ENCODE measurements at places on chromosomes 7 and 10.

DNA sequence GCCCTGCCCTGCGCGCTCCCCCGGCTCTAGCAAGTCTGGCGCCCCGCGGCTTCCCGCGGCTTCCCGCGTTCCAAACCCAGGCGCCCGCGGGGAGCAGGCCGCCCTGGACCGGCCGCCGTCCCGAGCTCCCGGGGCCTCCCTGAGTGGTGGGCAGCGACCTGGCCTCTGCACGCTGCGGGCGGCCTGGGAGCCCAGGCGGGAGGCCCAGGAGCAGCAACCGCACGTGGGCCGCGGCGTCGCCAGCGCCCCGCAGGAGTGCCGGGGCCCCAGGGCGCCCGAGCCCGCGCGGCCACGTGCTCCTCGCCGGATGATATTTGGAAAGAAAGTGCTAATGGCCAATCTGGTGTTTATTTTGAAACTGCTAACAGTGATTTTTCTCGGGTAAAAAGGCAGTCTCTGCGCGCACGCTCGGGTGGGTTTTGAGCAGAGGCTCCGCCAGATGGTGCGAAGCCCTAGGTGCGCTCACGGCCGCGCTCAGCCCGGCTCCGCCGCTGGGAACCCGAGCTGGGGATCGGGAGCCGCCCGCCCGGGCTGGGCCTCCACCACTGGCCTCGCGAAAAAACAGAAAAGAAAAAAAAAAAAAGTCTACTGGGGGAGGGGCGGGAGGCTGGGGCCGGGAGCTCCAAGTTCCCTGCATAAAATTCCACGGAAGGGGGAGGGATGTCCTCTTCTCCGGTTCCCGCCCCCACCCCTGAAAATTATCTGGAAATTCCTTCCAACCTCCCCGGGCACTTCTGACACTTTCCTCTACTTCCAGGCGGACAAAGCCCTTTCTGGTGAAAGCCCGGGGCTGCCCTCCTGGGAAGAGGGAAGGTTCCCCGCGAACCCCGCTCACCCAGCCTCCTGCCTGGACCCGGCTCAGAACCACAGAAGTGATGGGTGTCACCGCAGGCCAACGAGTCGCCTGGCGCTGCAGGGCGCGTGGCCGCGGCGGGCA lies 4.3 kb downstream of the EBF3 start:
- DNase-seq = no peak

DNA sequence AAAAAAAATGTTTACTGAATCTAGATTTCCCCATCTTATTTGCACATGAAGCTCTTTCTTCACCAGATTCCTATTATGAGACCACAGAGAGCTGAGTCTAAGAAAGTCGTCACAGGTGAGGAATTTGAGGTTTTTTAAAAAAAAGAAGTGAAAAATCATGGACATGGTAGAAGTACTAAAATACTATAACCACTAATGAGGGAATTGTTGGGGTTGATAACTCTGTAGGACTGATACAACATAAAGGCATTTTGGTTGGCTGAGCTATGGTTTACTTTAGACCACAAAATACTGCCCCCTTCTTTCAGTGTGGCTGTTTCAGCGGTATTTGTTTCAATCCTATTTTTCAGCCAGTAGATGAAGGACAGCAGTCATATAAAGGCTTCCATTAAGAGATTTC lies 1111.3 kb downstream of the TYW1 start:
- no peak for DNase-seq

DNA sequence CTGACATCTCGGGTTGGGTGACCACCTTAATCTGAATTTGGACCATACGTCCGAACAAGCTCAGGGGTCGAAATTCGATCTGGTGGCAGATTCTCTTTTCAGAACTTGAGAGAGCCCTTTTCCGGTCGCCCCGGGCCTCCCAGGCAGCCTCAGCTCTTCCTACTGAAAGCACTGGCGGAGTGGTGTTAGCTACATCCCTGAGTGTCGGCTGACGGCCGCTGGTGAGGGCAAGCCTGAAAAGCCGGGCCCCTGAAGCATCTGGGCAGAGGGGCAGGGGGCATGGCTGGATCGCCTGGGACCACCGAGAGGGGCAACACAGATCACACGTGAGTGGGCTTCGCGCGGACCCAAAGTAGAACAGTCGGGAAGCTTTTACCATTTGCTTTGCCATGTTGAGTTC lies 116.1 kb downstream of the SMURF1 start:
- no peak for DNase-seq

DNA sequence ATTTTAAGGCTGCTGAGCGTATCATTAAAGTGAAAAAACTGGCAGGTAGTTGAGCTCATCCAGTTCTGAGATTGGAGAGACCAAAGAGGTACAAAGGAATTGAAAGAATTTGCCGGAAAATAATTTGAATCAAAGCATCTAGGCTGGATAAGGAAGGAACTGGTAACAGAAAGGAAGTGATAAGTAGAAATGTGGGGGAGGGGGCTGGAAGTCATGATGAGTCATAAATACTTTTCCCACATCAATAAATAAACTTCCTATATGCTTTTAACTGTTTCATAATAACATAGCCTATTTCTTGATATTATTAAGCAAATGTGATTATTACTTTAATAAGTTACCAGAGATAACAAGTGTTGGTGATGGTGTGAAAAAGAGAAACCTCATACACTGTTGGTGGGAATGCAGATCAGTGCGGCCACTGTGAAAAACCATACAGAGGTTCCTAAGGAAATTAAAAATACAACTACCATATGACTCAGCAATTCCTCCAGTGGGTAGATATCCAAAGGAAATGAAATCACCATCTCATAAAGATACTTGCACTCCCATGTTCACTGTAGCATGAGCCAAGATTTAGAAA lies 27.0 kb downstream of the ZNF438 start:
- peak; percentile 53 for DNase-seq

- DNase-seq = no peak
Observed at GRCh38 chr7:106045139-106045538, 67.0 kb downstream of the SYPL1 start.

DNA sequence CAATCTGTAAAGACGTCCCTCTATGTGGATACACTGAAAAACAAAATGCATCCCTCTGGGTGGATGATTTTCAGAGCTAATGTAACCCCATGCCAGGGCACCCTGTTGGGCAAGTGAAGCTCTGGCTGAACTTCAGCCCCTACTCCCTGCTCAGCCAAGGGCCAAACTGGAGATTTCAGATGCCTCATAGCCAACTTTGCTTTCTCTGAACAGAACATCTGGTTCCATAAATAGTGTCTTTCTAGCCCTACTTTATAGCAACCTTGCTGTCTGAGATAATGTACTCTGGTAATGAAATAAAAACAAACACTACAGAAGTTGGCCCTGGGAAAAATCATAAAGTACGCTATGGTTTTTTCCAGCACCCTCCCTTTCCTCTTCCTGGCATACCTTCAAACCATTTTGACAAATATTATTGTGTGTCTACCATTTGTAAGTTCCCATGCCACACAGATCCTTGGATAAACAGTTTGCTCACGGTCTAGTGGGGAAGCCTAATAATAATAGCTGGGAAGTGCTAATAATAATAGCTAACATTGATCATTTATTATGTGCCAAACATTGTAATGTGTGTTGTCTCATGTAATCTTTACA lies 3.4 kb downstream of the ENTPD1 start:
- DNase-seq = no peak

DNA sequence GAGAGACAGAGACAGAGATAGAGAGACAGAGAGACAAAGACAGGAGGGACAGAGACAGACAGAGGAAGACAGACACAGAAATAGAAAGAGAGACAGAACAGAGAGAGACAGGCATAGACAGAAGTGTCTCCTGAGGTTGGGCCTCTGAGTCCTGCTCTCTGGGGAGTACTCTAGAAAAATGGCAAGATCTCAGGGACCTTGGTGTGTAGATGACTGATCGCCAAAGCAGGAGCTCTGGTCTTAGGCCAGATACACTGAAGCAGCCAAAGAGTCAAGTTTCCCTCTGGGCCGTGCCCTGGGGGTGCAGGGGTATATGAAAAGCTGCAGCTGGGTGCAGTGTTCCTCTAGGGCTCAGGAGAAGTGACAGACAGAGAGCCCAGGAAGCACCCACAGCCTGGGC lies 176.6 kb upstream of the TNS3 start:
- no peak for DNase-seq

DNA sequence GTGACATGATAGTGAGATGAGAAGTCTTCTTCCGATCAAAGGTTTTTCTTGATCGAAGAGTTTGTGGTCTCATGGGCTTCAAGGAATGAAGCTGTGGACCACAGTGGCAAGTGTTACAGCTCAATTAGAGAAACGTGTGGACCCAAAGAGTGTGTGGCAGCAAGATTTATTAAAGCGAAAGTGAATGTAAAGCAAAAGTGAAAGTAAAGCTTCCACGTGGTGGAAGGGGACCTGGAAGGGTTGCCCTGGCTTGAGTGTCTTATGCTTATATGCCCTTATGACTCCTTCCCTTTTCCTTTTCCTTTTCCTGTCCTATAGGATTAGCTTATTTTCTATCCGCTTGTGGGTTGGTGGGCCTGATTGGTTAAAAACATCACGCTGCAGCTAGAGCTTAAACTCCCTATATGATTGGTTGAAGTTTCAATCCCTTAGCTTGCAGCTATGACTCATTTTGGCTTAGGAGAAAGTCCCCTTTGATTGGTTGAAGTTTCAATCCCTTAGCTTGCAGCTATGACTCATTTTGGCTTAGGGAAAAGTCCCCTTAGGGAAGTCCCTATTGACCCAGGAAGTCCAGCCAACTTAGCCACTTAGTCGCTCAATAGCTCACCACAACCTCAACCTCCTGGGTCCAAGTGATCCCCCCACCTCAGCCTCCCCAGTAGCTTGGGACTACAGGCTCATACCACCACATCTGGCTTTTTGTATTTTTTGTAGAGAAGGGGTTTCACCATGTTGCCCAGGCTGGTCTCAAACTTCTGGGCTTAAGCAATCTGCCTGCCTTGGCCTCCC lies 34.7 kb downstream of the MRPS24 start:
- DNase-seq = no peak

- no peak for DNase-seq
Observed at GRCh38 chr7:148930335-148930734, 46.2 kb upstream of the EZH2 start.

GRCh38 chr7:108479118-108479517 lies 22.9 kb upstream of the NRCAM start:
- no peak for DNase-seq

DNA sequence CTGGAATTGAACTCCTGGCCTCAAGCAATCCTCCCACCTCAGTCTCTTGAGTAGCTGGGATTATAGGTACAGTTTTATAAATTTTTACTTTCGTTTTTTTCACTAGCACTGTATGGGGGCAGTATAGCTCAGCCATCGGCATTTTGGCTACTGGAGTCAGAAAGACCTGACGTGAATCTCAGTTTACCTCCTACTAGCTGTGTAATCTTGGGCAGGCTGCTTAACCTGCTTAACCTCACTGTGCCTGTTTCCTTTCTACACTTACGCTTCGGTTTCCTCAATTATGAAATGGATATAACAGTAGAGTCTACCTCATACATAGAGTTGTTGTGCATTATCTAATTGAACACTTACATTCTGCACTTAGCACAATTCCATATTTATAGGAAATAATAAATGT lies 16.7 kb downstream of the STN1 start:
- DNase-seq = no peak

GRCh38 chr10:12906051-12906541 lies 95.4 kb downstream of the CCDC3 start:
- no peak for DNase-seq

DNA sequence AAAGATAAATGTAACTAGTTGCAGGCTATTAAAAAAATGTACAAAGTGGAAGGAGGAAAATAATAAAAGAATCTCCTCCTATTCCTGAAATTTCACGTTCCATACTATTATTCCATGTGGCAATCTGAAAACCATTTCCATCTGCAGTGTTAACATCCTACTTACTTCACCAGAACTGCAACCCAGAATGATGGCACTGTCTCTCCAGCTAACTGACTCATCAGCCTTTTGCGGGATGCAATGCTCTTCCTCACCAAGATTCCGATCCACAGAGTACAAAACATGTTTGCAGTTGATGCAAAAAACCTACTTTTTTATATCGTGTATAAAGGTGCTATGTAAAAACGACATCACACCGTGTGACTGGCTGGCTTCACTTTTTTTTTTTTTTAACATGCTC lies 50.8 kb downstream of the ESYT2 start:
- peak; percentile 54 for DNase-seq

GRCh38 chr10:96367470-96367869 lies 8.7 kb upstream of the OPALIN start:
- no peak for DNase-seq

GRCh38 chr7:85796956-85797355 lies 610.1 kb upstream of the SEMA3D start:
- DNase-seq = no peak

- DNase-seq = no peak
Observed at GRCh38 chr7:77360104-77360503, 56.0 kb downstream of the GSAP start.

GRCh38 chr7:24767878-24768569 lies 10.8 kb upstream of the GSDME start:
- no peak for DNase-seq

GRCh38 chr10:28317760-28318159 lies 14.9 kb upstream of the MPP7 start:
- no peak for DNase-seq

- DNase-seq = no peak
Observed at GRCh38 chr7:127618775-127619174, 833 bp upstream of the PAX4 start.

DNA sequence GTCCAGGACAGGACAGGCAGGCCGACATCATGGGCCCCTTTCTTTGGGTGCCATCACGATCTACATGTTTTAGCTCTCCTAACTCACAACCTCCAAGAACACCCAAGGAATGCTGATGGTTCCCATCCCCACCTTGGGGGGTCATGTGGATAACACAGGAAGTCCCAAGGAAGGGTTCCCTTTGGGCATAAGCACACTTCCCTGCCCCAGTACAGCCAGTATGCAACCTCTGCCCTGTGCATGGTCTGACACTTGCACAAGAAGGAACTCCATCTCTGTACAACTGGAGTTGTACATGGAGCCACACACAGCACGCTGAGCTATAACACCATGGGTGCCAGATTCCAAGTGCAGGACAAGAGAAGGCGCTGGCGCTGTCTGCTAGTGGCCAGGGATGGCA lies 11.0 kb downstream of the MAT1A start:
- no peak for DNase-seq

DNA sequence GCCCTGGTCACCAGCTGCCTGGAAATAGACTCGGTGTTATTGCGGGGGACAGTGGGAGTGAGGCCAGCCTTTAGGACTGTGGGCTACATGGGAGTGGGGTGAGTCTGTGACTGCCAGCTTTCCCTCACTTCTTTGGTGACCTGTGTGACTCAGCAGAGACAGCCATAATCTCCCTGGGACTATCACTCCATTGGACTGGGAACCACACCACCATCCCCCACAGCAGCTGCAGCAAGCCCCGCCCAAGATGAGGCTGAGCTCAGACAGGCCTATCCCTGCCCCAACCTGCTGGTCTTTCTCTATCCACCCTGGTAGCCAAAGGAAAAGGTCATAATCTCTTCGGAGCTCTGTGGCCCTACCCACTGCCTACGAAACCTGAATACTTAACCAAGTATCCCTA lies 263.2 kb downstream of the FZD1 start:
- DNase-seq = no peak

- DNase-seq = no peak
Observed at GRCh38 chr7:91962419-91962818, 21.8 kb downstream of the AKAP9 start.

Measured in GM04504 (cell line).